Stimulated activated CD8-positive, alpha-beta memory T cell treated with anti-CD3 and anti-CD28 coated beads, Interleukin-7, amount 100 ng/mL, for 1 hour (primary cell): ENCODE measurements at places on chromosomes 1 and 21.

GRCh38 chr1:13830616-13831280 is 130.8 kb downstream of the PRDM2 start:
- DNase-seq = no peak

GRCh38 chr1:65079941-65080340 is 68.1 kb upstream of the AK4 start:
- DNase-seq = no peak

DNA sequence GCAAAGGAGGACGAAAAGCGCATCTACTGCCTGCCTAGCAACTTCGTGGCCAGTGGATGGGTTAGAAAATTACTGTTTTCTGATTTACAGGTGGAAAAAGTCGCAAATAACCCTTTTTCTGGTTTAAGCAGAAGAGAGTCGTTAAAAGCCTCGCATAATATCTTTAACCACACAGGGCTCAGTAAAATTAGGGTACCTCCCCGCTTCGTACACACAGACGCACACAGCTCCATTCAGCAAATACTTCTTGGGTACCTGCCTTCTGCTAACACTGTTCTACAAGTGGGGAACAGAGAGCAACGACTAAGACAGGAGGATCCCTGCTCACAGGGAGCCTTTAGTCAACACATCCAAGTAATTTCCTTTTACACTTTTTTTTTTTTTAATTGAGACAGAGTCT is 704 bp downstream of the ALG6 start:
- no peak for DNase-seq

GRCh38 chr1:173168941-173169340 is 38.2 kb downstream of the TNFSF4 start:
- no peak for DNase-seq

GRCh38 chr1:200039849-200040474 is 12.5 kb downstream of the NR5A2 start:
- no peak for DNase-seq

- no peak for DNase-seq
Observed at GRCh38 chr1:247118946-247119446, 14.8 kb upstream of the ZNF669 start.

- DNase-seq = no peak
Observed at GRCh38 chr1:100799954-100800612, 80.5 kb downstream of the VCAM1 start.

GRCh38 chr21:33374450-33375096 is 28.6 kb upstream of the IFNGR2 start:
- peak; percentile 41 for DNase-seq

- no peak for DNase-seq
Observed at GRCh38 chr21:36747041-36747814, 48.3 kb downstream of the SIM2 start.

DNA sequence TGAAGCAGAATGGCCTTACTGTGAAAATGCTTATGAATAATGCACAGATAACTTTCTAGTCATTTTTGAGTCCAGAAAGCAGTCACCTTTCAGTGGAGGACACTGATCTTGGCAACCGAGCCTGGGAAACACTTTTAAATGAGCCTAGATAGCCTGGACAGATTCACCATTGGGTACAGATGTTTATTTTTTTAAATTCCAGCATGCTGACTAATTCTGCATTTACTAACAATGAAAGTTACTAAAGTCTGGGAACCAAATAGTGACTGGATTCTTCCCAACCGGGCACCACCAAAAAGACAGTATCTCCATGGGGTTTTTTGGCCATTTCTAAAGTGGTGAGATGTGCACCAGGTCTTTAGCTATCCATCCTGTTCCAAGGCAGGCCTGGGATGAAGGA is 3.3 kb upstream of the FMOD start:
- DNase-seq = no peak

DNA sequence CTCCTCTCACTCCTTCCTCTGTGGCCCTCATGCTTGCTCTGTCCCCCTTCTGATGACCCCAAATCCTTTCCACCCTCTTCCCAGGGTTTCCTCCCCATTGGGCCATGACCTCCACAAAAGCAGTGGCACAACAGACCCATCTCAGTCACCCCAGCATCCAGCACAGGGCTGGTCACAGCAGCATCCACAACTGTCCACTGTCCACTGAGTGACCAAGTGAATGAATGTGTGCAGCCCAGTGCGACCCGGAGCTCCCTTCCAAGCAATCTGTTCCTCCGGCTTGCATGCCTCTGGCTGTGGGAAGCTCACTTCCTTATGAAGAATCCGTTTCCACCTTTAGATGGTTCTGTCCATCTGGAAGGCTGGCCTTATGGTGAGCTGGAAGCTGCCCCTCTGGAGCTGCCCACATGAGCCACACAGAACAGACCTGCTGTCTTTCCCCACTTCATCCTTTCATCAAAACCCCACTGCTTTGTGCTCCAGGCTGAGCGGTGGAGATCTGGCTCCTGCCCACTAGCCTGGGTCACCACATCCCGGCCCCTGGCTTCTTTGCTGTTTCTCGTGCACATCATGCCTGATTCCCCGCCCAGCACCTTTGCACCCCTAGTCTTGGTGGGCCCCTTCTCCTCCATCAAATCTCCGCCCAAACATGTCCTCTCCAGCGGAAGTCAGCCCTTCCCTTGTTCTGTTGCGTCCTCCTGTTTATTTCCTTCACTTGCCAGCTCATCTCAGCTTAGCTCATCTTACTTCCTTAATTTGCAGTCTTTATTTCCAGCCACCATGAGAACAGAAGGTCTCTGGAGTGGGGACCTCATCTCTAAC is 56.4 kb downstream of the EDN2 start:
- DNase-seq = no peak

DNA sequence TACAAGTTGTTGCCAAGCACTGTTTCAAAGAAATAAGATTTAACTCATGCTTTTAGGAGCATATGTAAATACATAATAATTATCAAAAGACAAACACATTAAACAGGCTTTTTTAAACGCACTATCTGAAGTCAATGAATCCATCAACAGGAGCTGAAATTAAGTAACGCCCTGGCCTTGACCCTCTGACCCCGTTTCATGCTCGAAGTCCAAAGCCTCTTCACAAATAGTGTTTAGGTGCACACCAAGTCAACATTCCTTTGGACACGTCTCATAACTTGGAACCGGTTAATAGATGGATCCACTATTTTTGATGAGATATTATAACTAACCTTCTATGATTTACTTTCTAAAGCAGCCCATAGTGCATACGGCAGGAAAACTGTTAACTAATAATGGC is 209.3 kb downstream of the GABPA start:
- DNase-seq = no peak

DNA sequence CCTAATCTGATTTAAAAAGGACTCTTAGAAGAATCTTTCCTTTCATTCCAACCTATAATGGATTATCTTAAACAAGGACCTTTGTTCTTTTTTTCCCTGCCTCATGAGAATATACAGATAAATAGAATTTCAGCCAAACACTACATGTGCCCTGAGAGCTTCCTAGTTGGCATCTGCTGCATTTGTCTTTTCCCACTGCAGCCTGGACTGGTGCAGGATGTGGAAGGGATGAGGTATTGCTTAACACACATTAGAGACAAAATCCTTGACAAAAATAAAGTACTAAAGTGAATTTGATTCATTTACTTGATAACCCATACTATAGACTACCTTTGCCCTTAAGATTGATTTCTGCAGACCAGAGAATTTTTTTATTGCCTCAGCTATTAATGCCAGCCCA is 59.5 kb downstream of the PALMD start:
- DNase-seq = no peak

GRCh38 chr1:160708801-160709200 is 2.8 kb downstream of the CD48 start:
- DNase-seq = no peak

DNA sequence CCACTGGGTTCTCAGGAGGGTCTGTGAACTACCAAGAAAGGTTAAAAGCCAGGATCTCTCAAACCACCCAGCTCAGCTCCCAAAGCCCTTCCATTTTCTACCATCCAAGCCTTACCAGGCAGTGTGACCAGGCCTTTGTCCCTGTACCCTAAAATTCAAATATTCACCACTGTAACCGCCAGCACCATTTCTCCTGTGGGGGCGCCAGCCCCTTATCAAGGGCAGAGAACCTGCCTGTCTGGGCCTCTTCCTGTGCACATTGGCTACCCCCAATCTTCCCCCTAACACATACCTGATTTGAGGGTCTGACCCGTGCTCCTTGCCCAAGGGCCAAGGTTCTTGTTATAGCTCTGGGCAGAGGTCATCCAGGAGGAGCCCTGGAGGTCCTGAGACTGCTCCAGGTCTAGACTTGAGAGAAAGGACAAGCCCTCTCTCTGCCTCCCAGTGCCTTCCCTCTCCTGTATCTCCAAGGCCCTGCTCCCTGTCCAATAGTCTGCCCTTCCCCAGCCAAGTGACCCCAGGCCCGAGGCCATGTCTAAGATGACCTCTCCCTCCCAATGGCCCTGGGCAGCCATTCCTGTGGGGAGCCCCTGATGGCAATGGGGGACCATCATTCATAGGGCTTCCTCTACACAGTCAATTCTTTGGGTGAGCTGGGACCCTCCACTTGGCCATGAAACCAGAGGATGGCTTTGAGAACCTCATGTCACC is 78.5 kb downstream of the FHAD1 start:
- DNase-seq = no peak

DNA sequence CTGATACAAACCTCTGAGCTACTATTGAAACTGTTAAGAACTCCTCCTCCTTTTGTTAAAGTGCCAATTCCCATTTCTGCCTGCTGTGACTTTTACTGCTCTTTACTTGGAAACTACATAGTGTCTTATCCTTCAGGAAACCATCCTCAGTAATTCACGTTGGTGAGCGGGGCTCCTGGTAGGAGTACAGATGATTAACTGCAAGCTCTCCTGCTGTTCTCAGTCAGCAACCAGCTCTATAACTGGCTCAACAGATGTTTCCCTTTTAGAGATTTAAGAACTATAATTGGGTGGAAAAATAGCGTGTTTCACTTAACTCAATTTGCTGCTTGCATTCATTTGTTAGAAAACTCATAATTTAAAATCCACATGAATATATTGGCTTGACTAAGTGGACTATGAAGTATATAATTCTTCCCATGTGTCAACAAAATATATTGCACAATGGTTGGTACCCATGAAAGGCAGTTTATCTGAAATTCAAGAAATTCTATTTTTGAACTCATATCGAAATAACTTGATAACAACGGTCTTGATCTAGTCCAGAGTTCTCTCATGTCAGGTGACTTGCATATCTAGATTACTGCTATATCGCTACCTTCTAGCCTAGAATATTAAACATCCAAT is 574.0 kb downstream of the KCNT2 start:
- DNase-seq = no peak

GRCh38 chr21:38821248-38821647 is 15.5 kb downstream of the ETS2 start:
- no peak for DNase-seq

DNA sequence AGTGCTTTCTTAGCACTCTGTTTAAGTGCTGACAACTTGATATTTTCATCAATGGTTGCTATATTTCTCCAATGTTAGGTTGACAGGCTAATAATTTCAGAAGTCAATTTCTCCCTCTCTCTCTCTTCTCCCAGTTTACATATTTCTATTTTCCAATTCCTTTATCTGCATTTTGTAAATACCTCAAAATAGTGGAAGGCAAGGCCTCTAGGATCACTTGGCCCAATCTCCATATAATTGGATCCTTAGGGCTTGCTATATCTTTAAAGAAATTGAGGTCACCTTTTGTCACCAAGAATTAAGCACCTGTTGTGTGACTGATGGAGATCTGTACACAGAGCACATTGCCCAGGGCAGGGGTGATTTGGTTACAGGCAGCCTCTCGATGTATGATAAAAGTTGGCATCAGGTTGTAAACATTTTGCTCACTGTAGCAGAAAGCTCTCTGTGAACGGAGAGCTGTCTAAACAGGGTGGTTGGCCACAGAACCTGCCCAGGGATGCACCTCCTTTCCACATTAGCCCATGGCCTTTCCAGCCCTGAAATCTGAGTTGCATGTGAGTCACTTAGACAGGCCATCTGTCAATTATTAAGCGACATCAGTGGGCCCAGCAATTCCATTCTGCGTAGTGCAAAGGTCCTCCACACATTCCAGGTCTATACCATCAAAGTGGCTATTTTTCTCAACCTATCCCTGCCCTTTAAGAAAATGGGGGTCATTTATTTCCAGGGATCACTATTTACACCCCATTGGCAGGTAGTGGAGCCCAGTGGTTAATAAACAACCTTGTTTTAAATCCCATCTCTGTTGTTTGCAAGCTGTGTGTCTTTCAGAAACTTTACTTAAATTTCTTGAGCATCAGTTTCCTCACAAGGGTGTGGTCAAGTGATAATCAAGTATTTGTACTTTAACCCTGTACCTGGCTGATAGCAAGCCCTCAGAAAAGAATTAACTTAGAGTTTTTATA is 29.1 kb upstream of the IRF2BP2 start:
- no peak for DNase-seq

- DNase-seq = peak; percentile 38
Observed at GRCh38 chr1:156160743-156161171, 7.4 kb downstream of the SEMA4A start.

DNA sequence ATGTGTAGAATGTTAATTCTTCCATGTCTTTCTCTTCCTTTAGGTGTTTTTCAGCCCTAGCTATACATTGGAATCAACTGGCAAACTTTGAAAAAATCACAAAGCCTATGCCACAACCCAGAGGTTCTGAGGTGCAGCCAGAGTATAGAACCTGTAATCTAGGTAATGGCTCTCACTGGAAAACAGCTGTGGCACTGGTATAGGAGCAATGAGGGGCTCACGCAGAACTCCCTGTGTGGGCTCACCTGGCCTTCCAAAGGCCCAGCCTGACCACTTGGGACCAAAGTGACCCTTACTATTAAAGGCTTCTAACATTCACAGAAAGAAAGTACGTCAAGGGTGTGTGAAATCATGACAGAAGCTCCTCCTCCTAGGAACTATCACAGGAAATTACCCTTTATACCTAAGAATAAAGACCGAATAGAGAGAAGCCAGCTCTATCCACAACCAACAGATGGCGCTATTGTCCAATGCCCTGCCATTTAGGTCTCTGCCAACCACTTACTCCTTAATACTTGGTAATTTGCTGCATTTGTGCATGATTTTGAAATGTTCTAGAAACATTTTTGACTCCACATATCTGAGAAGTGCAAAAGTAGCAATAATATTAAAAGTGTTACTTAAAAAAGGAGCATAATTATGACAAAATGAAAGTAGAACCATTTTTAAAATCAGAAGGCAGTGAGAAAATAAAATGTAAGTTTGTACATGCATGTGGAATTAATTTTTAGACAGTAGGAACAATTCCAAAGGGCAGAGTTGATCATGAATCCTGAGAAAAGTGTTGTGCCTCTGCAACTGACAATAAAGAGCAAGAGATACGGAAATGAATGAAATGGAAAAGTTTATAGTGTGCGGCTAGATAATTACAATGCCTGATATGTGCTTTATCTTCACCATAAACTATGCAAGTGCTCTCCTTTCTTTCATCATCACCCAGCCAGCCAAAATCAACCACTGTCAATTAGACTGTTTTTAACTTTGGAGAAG is 93.1 kb upstream of the HAO2 start:
- no peak for DNase-seq

DNA sequence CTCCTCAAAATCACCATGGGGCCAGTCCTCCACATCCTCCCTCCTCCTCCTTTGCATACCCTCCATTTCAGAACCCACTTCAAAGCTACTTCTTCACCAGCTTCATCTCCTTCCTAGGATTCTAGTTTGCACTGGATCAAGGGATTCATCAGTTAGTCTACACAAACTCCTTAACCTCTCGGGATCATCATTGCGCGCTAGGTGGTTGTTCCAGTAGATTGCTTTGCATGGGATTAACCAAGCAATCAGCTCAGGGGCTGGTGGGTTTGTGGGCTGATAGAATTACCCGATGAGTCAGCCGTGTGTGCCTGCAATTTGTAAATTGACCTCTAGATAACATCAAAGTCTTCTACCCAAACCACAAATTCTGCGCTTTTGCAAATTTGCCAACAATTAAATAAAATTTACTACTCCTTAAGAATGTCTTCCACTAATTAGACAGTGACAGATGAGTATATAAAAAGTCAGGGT is 7.7 kb downstream of the KANK4 start:
- no peak for DNase-seq
